ENCODE measurements at places on chromosomes 13 and 19.

DNA sequence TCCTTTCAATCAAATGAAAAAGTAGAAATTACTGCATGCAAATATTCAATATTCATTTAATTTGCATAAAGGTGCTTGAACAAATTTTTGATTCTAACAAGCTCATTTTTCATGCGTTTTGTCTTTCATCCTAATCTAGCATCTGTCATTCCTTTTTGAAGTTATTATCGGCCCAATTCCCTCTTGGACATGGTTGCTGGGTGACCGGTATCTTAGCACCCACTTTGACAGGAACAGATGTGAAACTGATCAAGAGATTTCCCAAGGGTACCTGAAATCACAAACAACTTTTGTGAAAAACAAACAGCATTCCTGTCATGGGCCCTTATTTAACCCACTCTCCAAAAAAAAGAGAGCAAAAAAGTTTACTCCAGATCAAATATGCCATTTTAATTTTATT, 13.3 kb downstream of the DACH1 start:
- DNase-seq: no peak
- H3K4me1 ChIP-seq: no peaks in the 10 kb centered on the region
- H3K27me3 ChIP-seq: no peaks in the 10 kb centered on the region
- no peak overlapping the region for H3K4me3 ChIP-seq
- H3K27ac ChIP-seq: no peak overlapping the region

DNA sequence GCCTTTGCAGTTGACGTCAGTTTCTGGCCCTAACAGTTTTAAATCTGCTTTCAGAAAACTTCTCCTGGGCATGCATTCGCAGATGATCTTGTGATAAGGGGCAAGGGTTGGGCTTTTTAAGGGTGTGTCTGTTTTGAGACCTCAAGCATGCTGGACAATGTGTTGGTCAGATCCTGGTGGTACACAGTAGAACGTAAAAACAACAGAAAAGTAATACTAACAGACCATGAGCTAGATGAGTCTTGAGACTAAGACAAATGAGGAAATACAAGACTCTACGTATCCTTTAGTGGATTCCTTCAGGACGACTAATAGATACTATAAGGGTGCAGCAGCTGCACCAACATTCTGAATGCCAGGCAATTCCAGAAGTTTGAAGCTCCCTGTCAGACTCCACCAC, 237.6 kb downstream of the DNAJC15 start:
- no peak overlapping the region for H3K27ac ChIP-seq
- no peak overlapping the region for H3K4me3 ChIP-seq
- H3K27me3 ChIP-seq: no peaks in the 10 kb centered on the region
- H3K4me1 ChIP-seq: no peaks in the 10 kb centered on the region
- DNase-seq: no peak

DNA sequence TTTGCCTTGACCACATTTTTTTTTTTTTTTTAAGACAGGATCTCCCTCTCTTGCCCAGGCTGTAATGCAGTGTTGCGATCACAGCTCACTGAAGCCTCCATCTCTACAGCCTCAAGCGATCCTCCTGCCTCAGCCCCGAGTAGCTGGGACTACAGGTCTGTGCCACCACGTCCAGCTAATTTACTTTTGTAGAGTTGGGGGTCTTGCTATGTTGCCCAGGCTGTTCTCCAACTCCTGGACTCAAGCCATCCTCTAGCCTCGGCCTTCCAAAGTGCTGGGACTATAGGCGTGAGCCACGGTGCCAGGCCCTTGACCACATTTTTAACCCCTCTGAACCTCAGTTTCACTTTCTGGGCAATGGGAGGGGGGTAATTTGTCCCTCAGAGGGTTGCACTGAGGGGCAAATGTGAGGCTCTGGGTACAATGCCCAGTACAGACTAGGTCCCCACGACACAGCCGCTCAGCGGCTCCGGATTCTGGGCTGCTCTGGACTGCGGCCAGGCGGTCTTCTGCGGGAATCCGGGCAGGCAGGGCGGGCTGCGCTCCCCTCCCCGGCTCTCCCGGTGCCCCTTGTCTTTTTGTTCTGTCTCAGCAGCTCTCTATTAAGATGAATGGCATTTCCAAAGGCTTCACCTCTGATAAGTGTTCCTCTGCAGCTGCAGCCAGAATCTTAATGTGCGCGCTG, 3.8 kb upstream of the ALOX5AP start:
- H3K27ac ChIP-seq: no peak overlapping the region
- no peak overlapping the region for H3K4me3 ChIP-seq
- no peaks in the 10 kb centered on the region for H3K36me3 ChIP-seq
- H3K27me3 ChIP-seq: no peaks in the 10 kb centered on the region

DNA sequence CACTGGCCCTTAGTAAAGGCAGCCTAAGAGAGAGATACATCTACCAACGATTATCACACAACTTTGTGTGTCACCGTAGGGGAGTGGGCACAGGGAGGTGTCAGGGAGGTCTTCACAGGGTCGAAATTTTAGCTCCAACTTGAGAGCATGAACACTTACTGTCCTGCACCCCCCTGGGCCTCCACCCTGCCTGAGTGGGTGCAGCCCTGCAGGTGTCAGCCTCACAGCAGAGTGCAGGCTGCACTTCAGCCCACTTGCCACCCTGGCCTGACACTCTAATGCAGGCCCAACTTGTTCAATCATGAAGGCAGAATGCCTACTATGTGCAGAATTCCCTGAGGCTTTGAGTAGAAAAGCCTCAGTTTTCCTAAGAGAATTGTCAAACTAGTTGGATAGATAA, 4.0 kb upstream of the SMAD9 start:
- no peak overlapping the region for H3K4me3 ChIP-seq
- H3K4me1 ChIP-seq: peaks cover 14% of the 10 kb centered on the region
- no peaks in the 10 kb centered on the region for H3K27me3 ChIP-seq
- no peaks in the 10 kb centered on the region for H3K36me3 ChIP-seq
- DNase-seq: no peak

Data from Karpas-422 (cell line).